Naive thymus-derived CD4-positive, alpha-beta T cell (primary cell): ENCODE measurements at places on chromosomes 3 and 15. TPM values are rescaled to one million over a fixed set of nuclear protein-coding genes. Genes with fewer than 3 reads are reported as not detected.

Gene AZI2
- 40.2 TPM for total RNA-seq

Gene PARP15
- 44.8 and 46.7 TPM in 2 replicates for total RNA-seq

Gene CD47
- 130 and 148 TPM in 2 replicates for total RNA-seq

DNA sequence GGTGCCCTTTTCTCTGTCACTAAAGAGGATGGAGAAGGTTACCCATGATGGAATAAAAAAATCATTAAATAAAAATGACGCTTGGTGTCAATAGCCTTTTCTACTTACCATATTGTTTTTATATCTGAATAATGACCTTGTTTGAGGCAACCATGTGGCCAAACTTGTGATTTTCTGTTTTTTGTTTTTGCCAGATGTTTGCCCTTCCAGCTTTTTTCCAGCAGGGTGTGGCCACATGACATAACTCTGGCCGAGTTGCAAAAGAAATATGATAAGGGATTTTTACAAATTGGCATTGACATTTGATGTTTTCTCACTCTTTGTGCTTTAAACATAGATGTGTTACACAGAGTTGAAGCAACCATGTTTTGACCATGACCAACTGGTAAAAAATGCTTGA is 39.7 kb upstream of the EPHA3 start:
- DNase-seq: no peak

DNA sequence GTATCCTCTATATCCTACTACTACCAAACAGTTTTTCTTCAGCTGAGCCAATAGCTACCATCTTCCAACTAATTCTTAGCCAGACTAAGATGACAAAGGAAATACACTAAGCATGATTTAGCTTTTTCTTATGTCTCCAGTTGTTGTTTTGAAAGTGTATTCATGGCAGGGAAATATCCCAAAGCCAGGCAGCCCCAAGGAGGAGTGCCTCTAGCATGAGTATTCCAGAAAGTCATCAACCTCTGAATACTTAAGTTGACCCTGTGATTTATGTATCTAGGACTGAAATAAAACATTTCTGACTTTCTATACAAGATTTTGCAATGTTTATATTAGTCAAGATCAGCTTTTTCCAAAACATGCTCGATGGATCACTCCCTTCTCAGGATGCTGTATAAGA is 449.1 kb downstream of the IL5RA start:
- DNase-seq: no peak

DNA sequence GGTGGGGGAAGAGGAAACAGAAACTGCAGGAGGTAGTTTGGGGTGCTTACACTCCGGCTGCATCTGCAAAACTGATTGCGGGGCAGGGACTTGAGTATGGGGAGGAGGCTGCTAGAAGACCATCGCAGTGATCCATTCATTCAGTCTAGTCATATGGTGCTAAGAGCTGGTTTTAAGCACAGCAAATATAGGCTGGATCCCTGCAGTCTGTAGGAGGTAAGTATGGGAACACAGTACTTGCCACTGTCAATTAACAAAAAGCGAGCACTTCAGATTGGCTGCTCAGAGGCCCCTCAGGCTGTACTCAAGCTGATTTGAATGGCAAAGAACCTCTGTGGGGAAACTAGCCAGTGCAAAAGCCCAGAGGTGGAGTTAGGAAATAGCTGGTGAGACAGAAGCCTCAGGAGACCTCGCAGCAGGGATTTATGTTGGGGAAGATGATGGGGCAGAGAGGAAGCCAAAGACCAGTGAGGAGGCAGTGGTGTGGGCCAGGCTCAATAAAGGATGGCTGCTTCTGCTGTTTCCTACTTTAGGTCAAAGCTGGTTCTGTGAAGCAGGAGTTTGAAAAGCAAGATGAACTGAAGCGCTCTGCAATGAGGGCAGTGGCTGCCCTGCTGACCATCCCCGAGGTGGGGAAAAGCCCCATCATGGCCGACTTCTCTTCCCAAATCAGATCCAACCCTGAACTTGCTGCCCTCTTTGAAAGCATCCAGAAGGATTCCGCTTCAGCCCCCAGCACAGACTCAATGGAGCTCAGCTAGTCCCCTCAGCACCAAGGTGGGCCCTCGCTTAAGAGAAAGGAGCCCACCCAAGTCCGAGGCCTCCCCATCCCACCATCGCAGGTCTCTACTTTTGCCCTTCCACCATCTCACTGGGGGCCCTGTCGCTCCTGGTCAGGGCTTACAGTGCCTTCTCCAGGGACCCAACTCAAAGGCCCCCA is 7.9 kb downstream of the RPL32 start:
- DNase-seq: no peak

GRCh38 chr3:176055836-176056235 is 1141.4 kb downstream of the TBL1XR1 start:
- no peak for DNase-seq

- DNase-seq: no peak
These were observed 114.8 kb downstream of the OXNAD1 start for GRCh38 chr3:16379838-16380237.

DNA sequence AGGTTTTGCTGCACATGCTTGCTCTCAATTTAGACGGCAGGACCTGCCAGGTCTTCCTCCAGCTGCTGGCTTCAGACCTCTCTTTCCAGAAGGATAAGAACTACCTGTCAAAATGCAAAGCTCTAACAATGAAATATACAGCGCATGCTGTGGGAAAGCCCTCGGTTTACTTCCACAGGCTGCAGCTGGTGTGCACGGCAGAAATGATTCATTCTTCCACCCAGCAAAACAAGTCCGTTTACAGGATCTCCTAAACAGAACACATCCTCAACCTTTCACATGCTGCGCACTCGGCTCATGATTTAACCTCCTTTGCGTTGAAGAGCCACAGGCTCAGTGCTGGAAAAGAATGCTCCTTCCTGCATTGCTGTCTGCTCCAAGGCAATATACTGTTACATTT is 92.4 kb upstream of the WNT5A start:
- DNase-seq: no peak

GRCh38 chr3:185658504-185658912 is 72.4 kb downstream of the SENP2 start:
- no peak for DNase-seq

DNA sequence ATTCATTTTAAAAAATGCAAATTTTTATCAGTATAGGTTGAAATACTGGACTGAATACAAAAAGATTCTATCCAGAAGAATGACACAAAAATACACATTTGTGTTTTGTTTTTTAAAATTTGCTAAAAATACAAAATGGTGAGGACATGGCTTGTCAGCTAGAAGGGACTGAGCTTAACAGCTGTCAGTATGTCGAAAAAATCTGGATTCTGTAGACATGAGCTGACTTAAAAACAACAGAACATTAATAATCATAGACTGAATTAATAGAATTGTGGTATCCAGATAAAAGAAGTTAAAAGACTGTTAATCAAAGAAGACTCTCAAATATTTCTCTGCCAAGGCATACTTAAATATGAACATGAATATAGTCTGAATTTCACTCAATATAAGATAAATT is 244.9 kb upstream of the CBLB start:
- no peak for DNase-seq

- no peak for DNase-seq
These were observed 460.3 kb upstream of the PROK2 start for GRCh38 chr3:72245183-72245811.

GRCh38 chr3:177800561-177800960 is 603.3 kb upstream of the TBL1XR1 start:
- no peak for DNase-seq

- peak; percentile 6 for DNase-seq
These were observed 164.3 kb downstream of the NSMCE3 start for GRCh38 chr15:29105151-29105854.

DNA sequence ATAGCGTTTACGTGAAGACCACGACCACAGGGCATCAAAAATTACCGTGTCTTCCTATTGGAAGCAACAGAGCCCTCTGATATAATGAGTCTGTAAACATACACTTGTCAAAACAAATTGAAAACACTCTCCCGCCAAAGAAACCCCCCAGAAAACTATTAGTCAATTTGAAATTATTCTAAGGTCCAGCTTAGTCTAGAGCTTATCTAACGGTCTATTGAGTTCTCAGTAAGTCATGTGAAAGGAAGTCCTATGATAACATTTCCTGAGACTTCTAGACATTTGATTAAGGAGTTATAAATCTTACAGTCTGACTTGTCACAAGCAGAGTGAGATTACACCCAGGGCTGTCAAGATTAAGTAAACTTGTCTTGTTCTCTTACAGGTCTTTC is 356.3 kb downstream of the FOXP1 start:
- no peak for DNase-seq

- DNase-seq: no peak
These were observed 23.1 kb upstream of the P4HTM start for GRCh38 chr3:48966876-48967361.
